Adrenal gland (tissue), 19 donors: ENCODE measurements at places on chromosomes 2 and 18. TPM values are rescaled to one million over a fixed set of nuclear protein-coding genes. Genes with fewer than 3 reads are reported as not detected.

CYBRD1 gene
- total RNA-seq = 236 TPM

PAX3 gene
- not detected for total RNA-seq

UGT1A3 gene
- total RNA-seq = not detected

GALNT13 gene
- total RNA-seq = 1.3 TPM

MAP3K19 gene
- not detected for total RNA-seq

ADAM23 gene
- total RNA-seq = 5.6 TPM

DNER gene
- 81.2 TPM for total RNA-seq

FEV gene
- not detected for total RNA-seq

SP9 gene
- total RNA-seq = not detected

TSPYL6 gene
- total RNA-seq = not detected

ARHGAP15 gene
- 4.7 TPM for total RNA-seq

SPC25 gene
- total RNA-seq = 2.7 TPM

RPRM gene
- 15.8 TPM for total RNA-seq

BOLA3 gene
- total RNA-seq = 35.9 TPM

ANKRD30B gene
- not detected for total RNA-seq

PLEKHM3 gene
- total RNA-seq = 24.9 TPM

PKP4 gene
- total RNA-seq = 23.9 TPM
